ENCODE measurements at places on chromosomes 16 and 17.

- DNase-seq, result no peak
Observed at GRCh38 chr17:4945176-4945943, 3.0 kb downstream of the PFN1 start.

DNA sequence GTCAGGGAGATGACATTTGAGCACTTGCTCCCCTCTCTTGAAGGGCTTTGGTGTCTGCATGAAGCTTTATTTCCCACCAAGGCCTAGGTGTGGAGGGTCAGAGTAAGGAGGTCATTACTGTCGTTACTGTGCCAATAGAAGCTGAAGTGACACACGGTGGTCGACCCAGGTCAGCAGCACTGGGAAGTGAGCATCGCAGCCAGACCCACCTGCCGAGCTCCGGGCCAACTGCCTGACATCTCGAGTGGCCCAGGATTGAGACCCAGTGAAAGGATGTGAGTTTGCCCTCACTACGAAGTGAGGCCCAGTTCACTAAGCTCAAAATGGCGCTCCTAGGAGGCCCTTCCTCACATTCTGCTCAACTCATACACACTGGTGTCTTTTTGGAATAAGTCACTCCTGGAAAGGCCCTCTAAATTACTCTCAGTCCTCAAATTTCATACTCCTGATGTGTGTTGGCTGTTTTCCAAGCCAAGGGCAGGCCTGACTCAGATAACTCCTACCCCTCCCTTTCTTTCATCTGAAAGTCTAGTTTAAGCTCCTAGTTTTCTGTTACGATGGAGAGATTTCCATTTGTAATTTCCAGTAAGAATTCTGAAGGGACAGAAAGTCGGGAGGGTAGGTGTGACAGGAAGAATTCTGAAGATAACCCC lies 200.4 kb downstream of the LGALS9B start:
- DNase-seq, result no peak

GRCh38 chr16:85974428-85975375 lies 75.7 kb downstream of the IRF8 start:
- DNase-seq, result no peak

GRCh38 chr16:25978218-25978617 lies 286.5 kb downstream of the HS3ST4 start:
- no peak for DNase-seq

GRCh38 chr17:73738751-73739575 lies 94.7 kb upstream of the SDK2 start:
- DNase-seq, result no peak

- peak; percentile 82 for DNase-seq
Observed at GRCh38 chr17:59440757-59441463, 109.5 kb downstream of the YPEL2 start.

DNA sequence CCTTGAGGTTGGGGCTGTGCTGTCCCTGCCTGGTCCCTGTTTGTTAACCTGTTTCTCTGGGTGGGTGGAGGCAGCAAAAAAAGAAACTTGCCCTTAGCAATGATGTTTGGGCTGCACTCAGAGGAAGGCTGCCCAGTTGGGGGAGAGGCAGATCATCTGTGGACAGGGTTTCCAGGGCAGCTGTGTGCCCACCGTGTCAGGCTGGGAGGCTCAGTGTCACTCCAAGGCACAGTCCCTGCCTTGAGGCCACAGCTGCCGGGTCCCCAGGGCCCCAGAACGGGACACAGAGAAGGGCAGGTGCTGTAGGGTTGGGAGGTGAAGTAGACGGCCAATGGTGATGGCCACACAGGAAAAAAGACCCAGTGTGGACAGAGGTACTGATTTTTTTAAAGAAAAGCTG lies 3.9 kb downstream of the IL34 start:
- DNase-seq, result no peak

- no peak for DNase-seq
Observed at GRCh38 chr17:27930000-27930399, 36.8 kb upstream of the LYRM9 start.

- no peak for DNase-seq
Observed at GRCh38 chr17:5122586-5123342, 6.9 kb downstream of the USP6 start.

- peak; percentile 93 for DNase-seq
Observed at GRCh38 chr17:51166987-51167931, 1.0 kb downstream of the NME2 start.

GRCh38 chr17:688100-688989 lies 26.3 kb downstream of the VPS53 start:
- DNase-seq, result no peak

GRCh38 chr17:2782055-2782454 lies 14.2 kb upstream of the RAP1GAP2 start:
- no peak for DNase-seq

DNA sequence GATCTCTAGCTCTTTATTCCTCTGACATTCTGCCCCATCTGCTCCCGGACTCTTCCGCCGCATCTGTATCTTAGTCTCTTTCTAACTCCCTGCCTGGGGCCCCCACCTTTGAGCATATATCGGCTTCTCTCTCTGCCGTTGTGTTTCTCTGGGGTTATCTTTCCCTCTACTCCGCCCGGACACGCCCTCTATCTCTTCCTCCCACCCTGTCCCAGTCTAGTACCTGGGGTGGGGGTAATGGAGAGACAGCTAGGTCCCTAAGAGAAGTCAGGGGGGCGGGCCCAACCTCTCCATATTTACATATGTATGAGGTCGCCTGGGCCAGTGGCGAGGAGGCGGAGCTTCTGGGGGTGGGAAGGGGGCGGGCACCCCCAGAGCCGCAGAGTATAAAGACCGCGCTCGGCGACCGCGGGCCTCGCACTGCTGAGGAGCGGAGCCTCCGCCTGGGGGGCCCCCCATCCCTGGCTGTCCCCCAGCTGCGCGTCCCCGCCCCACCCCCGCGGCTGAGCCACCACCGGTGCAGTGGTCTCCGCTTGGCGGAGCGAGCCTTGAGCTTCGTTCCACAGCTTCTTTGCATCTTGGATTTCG lies at the start of gene ATP1B2:
ATP1B2 (plus strand) TSS at position 418 of the 588 bp plus-strand sequence. CDS start 593 bp downstream, outside the sequence.
- peak; percentile 83 for DNase-seq

DNA sequence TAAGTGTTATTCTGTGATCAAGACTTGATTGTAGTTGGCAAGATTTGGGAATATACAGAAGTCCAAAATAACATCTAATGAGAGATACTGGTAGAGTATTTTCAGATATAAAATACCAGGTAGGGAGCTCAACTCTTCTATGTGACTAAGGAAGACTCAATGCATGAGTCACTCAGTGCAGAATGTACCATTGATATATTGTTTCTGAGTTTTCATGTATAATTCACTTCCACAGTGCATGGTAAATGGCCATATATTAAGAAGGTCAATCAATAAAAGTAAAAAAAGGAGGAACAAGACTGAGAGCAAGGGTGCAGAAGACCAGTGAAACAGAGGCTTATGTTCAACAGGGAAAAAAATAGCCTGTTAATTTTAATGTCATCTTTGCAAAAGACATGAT lies 1387.9 kb downstream of the CDH8 start:
- DNase-seq, result no peak

GRCh38 chr16:7330709-7331108 lies 1.9 kb upstream of the RBFOX1 start:
- no peak for DNase-seq

- no peak for DNase-seq
Observed at GRCh38 chr16:12971241-12971640, 69.8 kb downstream of the SHISA9 start.

GRCh38 chr17:41784207-41784744 lies 2.2 kb downstream of the JUP start:
- no peak for DNase-seq

- peak; percentile 85 for DNase-seq
Observed at GRCh38 chr17:81712468-81713003, 452 bp downstream of the SLC25A10 start.

DNA sequence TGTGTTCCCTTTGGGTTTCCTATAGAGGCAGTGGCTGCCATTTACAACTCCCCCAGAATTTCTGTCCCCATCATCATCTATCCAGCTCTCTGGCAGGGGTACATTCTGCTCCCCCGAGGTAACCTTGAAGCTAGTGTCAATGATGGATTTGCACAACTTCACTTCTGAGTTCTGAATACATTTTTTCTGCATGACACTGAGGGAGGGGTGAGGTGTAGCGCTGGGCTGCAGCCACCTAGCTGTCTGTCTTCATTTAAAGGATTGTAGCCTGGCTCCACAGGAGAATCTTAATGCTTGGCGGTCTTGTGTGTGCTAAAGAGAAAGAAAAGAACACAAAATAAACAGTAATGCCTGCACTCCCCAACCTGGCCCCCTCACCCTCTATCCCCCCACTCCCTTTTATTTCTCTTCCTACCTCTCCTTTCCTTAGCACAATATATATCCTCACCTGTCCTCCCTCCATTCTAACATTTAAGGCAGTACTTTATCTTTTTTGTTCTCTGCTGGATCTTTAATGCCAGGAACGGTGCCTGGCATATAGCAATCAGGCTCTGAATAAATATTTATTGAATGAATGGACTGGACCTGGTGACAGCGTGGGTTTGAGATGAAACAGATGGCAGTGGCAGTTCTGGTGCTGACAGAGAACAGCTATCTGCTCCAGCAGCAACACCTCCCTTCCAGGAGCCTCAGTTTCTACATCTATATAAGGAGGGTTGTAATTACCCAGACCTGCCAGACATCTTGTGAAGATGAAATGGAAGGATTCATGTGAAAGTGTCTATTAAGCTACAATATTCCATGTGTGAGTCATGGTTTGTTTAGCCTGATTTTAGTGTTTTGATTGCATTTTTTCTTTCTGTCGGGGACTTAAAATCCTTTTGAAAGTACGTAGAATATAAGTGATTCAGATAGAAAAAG lies 163.5 kb upstream of the CDH11 start:
- DNase-seq, result no peak

DNA sequence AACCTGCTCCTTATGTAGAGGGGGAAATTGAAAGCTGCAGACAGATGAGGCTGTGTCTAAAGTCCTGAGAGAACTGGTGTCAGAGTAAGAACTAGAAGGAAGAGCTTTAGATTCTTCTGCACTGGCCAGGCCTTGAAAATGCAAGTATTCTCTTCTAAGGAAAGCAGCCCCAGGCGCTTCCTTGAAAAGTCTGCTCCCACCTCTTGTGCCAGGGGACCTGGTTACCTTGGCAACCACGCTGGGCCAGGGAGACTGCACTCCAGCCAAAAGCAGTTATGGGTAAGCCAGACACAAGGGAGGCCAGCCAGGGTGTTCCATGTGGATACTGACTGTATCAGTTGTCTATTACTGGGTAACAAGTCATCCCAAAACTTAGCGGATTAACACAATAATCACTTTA lies 228.6 kb upstream of the SDK2 start:
- DNase-seq, result no peak

DNA sequence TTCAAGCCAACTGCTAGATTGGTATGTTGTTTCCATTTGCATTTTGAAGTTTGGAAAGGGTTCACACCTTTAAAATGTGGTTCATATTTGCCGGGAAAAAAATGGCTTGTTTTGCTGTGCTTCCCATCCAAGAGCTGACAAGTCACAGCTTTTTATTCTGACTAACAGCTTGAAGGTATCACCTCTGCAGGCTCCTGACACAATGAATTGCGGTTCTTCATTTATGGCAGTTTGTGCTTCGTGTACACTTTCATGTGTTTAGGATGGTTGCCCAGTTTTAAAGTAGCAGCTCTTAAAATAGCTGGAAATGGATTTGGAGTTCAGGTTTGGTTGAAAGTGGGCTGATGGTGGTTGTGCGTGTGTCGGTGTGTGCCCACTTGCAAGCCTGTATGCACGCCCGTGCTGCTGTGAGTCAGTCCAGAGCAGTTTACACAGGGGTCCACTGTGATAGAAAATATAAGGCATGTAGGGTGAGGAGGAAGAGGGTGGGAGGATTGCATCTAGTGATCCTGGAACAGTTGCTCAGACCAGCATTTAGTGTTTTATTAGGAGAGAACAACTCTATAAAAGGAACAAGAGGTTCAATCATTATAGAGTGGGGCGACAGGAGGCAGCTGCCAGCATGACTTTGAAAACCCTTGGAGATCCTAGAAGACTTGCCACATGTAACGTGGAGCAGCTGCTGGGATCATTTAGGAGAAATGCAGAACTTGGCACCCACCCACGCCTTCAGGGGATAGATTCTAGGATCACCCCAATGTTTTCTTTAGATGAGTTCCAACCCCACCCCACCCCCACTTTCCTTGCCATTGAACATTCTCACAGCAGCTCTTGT lies 108.0 kb upstream of the TBX2 start:
- DNase-seq, result no peak

GRCh38 chr16:23858542-23858941 lies 22.8 kb downstream of the PRKCB start:
- no peak for DNase-seq

- no peak for DNase-seq
Observed at GRCh38 chr16:78998879-78999278, 601.7 kb downstream of the MAF start.

GRCh38 chr17:2904135-2904534 lies 107.9 kb downstream of the RAP1GAP2 start:
- DNase-seq, result no peak

GRCh38 chr17:80863626-80864025 lies 128.0 kb upstream of the CHMP6 start:
- no peak for DNase-seq

- DNase-seq, result no peak
Observed at GRCh38 chr17:1107777-1108477, 71.9 kb downstream of the ABR start.

GRCh38 chr16:47627085-47627639 lies 166.0 kb downstream of the PHKB start:
- DNase-seq, result no peak

DNA sequence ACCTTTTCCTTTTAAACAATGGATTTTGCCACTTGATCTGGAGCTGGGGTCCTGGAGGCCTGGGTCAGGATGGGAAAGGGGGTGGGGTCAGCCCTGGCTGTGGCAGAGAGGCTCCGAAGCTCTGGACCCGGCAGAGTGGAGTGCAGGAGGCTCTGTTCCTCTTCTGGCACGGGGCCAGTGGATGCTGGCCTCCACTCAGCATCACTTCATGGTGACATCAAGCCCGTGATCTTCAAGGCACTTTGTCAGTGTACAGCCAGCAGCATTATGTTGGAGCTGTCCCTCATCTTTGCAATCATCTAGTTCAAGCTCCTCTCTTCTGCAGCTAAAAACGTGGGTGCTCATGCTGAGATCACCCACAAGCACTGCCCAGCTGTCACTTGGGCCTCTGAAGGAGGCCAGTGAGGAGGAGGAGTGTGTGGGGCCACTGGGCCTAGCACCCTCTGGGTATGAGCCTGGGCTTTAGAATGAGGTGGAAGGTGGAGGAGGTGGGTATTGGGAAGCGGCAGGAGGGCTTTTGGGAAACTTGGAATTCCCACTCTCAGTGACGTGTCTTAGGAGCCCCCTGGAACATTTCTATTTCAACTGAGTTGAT lies 45.9 kb upstream of the MGAT5B start:
- DNase-seq, result no peak

DNA sequence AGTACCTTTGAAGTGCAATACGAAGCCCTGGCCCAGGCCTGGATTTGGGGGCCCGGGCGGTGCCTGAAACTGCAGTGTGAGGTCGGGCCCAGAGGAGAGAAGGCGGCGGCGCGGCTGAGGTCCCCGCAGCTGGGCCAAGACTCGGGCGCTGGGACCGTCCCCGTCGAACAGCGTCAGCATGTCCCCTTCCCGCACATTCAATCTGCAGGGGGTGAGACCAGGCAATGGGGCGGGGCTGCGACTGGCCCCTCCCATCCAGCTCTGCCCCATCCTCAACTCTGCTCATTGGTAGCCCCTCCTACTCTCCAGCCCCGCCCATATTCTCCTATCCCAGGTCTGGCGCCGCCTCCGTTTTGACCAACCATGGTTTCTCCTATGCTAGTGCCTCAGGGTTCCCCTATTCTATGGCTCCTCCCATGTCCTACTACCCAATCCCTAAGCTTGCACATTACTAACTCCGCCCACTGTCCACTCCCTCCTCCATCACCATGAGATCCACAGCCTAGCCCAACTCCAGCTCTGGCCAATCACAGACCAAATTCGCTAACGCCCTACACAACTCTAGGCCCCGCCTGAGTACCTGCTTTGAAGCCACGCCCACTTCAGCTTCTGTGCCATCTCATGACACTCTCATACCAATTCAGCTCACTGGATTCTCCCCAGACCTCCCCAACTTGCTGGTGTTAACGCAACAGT lies 14.4 kb upstream of the CDIPT start:
- no peak for DNase-seq

Measured in HuH-7.5 (cell line).